T-helper 17 cell (primary cell): ENCODE measurements at places on chromosomes 1 and 21.

DNA sequence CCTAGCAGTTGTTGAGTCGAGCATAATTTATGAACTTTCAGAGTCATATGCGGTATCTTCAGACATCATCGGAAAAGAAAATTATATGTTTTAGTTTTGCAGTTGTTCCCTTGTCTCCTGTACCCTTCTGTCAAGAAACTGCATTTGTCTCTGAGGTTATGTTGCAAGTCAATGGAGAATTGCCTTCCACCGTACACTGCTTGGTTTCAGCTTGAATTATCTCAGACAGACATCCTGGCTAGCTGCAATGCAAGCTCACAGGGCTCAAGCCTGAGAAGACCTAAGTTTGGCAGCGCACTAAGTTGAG lies 156.0 kb downstream of the NFIA start:
- DNase-seq: no peak

DNA sequence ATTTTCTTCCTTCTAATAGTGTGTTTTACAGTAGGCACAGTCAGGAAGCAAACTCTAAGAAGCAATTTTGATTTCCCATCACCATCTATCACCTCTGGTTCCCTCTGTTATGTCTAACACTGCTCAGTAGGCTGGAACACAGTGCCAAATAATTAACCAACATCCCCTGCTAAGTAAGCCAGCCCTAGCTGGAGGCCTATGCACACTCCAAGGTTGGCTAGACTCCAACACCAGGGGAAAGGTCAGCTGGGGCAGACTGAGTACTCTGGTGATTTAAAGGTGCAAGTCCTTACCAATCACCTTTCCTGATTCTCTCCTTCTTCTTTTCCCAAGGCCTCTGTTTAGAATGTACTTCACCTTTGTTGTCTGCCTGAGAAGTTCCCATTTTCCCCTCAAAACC lies 46.5 kb upstream of the BEND5 start:
- no peak for DNase-seq

- no peak for DNase-seq
Measured at GRCh38 chr1:226976276-226976977, 36.3 kb downstream of the COQ8A start.

DNA sequence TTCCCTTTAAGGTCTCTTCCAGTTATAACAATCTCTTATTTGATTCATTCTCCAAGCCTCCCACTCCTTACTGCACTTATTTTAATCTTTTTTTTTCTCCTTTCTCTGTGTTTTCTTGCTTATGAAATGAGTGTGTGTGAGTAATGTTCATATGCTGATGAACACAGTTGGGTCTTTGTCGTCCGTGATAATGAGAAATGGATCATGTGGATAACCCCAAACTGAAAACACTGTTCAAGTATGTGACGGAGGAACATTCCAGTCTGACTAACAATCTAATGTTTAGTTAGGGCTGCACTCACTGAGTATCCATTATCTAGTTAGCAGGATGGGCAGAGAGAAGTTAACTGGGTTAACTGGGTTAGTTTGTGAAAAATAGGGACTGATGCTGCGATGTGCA lies 253.1 kb upstream of the DUSP10 start:
- DNase-seq: no peak

DNA sequence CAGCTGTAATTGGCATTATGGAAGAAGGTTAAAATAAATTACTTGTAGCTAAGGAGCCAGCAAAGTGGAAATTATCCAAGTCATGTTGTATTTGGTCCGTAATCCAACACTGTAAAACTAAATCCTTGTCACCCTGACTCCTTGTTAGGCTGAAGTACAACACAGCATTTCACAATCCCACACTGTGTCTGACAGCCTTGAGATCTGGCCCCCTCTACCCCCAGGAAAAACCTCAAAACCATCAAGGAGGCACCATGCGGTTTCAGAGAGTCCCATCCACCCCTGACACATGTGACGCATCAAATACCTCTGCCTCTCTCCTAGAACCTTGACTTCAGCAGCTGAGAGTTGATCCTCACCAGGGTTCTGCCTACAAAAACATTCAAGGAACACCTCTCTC lies 41.0 kb downstream of the LMX1A start:
- no peak for DNase-seq

- no peak for DNase-seq
Measured at GRCh38 chr1:36913016-36913415, 121.3 kb downstream of the GRIK3 start.

- no peak for DNase-seq
Measured at GRCh38 chr1:228146417-228147150, 3.1 kb upstream of the GJC2 start.

DNA sequence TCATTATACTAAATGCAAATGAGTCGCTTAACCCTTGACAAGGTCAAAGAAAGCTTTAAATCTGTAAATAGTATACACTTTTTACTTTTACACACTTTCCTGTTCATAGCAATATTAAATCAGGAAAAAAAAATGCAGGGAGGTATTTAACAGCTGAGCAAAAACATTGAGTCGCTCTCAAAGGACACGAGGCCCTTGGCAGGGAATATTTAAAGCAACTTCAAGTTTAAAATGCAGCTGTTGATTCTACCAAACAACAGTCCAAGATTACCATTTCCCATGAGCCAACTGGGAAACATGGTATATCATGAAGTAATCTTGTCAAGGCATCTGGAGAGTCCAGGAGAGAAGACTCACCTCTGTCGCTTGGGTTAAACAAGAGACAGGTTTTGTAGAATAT lies 62.7 kb downstream of the CAPN2 start:
- DNase-seq: no peak

DNA sequence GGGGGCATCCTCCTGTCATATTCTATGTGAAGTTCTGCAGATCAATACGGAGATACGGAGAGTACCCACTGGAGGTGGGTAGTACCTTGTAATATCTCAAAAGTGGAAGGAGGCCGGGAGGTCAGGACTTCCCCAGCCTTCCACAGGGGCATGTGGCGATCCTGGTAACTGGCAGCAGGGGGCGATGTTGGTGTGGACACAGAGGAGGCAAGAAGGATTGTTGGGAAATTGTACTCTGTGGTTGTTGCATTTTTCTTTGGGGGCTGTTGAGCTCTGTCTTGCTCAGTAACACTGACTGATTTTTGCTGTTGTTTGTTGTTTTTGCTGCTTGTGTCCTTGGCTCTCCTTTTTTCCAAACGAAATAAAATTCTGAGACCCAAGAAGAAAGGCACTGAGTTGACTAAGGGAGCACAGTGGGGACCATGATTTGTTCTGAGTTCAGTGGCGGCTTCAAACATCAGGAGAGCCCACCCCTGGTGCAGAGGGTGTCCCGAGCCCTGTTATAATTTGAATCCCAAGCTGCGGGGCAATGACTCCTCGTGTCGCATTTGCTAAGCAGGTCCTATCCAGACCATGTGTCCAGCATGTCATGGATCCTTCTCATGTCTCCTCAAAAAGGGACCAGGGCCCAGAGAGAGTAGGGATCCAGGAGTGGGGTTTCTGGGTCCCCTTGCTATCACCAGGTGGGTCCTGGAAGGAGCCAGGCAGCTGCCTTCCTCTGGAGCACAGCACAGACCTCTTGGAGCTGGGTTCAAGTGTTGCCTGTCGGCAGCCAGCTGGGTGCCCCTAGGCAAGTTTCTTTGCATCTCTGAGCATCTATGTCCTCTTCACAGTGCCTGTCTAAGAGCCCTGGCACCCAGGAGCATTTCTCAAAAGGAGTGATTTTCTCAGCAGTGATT lies 22.8 kb downstream of the LHX4 start:
- peak; percentile 38 for DNase-seq

- no peak for DNase-seq
Measured at GRCh38 chr1:113947388-113948107, 18.4 kb downstream of the HIPK1 start.
